Left cardiac atrium (tissue), 4 donors: ENCODE measurements at places on chromosomes 1 and 21. TPM values are rescaled to one million over a fixed set of nuclear protein-coding genes. Genes with fewer than 3 reads are reported as not detected.
A peak's percentile ranks its signal among the peaks of the same experiment; 100 is the strongest.

WASF2 gene
- total RNA-seq = 71.8 TPM

ELOA gene
- 30.2 TPM for total RNA-seq

FAF1 gene
- total RNA-seq = 71.2 TPM

TCHH gene
- total RNA-seq = 0.08 TPM

F5 gene
- 17.8 TPM for total RNA-seq

DDOST gene
- total RNA-seq = 143 TPM

CRYAA gene
- total RNA-seq = not detected

THEM5 gene
- not detected for total RNA-seq

LRP8 gene
- total RNA-seq = 4.1 TPM

SELENBP1 gene
- total RNA-seq = 30.6 TPM

OR10K2 gene
- total RNA-seq = not detected

CORT gene
- total RNA-seq = not detected

LEMD1 gene
- total RNA-seq = not detected

GRCh38 chr1:15802234-15802965 lies 5.0 kb downstream of the UQCRHL start:
- DNase-seq = no peak

DNA sequence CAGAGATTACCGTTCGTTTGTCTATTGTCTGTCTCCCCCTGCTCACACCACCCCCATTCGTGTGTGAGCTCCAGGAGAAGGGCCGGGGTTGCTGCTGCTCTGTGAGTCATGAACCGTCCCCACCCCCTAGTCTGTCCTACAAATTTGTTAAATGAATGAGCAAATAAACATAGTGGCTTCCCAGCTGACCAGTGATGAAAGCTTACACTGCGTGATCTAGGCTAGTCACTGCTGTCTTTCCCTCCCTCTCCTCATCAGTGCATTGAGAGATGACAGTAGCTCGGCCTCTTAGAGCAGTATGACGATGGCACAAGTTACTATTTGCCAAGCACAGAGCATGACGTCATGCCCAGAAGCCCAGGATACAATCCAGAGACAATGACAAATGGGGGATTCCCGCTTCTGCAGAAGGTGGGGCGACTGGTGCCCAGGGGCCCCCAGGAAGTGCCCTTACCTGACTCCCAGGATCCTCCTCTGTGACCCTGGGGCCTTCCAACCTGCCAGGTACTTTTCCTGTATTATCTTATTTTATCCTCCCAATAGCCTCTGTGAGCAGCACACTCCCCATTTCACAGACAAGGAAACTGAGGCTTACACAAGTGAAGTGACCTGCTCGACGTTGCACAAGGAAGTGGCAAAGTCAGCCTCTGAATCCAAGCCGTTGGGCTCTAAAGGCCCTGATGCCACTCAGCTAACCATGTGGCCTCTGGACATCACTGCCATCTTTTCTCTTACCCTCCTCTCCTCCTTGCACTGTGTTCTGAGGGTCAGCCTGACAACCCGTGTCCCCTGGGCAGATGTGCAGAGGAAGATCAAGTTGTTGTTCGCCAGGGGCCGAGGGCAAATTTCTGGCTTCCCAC lies 8.6 kb upstream of the EPHA2 start:
- no peak for DNase-seq

DNA sequence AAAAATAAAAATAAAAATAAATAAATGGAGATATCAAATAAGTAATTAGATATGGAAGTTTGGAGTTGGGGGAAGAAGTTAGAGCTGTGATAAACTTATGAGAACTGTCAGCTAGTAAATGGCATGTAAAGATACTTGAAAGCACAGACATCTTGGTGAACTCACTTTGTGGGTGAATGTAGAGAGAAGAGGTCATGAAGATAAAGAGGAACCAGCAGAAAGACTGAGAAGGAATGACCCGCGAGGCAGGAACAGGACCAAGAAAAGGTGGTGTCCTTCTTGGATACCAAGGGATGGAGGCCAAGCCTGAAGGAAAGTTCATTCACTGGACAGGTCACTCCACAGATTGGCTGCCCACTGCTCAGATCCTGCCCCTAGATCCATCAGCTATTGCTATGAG lies 4.7 kb upstream of the CAPZB start:
- DNase-seq = no peak

DNA sequence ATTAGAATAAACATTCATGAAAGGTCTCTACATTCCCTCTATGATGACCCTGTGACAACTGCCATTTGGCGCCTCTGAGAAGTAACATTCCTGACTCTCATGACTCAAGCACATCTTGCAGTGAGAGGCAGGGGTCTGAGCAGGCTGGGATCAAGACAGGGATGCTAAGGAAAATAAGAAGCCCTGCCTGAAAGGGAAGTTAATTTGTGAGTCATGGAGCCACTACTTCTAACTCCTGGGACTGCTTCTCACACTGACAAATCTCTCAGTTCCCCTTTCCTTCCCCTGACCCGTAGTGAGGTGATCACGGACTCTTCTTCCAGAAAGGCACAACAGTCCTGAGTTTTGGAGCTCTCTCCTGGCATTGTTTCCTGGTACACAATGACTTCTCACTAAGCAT lies 231.9 kb downstream of the TNR start:
- no peak for DNase-seq

- DNase-seq = no peak
These were observed 394.8 kb downstream of the PTPRC start for GRCh38 chr1:199033661-199034060.

DNA sequence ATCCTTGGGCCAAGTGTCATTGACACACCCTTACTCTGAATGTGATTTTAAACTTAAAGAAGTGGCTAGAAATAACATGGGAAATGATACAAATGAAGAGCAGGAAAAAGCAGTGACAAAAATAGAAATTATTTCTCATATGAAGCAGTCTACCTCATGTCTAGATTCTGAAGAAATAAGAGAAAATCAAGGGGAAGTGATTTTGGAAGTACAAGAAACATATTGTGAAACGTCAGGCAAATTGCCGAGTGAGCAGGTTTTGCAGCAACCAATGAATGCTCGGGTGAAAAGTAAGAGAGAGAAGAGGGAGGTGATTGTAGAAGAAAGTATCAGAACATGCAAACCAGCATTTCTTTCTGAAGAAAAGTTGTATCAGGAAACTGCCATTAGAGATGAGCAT lies 130.7 kb downstream of the MACF1 start:
- no peak for DNase-seq

DNA sequence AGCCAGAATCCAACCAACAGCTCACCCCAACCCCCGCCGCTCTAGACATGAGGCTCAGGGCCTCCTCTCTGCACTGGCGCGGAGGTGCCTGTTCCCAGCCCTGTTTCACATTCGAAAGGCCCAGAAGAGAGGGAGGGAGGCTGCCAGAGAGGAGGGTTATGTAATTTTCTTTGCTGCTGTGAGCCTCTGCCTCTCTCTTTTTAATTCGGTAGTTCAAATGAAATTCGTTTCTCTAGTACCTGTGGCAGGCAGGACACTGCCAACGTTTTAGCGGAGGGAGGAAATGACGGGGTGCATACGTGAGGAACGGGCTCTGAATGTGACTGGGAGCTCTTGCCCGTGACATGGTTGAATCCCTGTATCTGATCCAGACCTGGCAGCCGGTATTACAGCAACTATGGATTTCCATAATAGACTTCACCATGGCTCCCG lies 9.4 kb downstream of the PRDM16 start:
- no peak for DNase-seq

DNA sequence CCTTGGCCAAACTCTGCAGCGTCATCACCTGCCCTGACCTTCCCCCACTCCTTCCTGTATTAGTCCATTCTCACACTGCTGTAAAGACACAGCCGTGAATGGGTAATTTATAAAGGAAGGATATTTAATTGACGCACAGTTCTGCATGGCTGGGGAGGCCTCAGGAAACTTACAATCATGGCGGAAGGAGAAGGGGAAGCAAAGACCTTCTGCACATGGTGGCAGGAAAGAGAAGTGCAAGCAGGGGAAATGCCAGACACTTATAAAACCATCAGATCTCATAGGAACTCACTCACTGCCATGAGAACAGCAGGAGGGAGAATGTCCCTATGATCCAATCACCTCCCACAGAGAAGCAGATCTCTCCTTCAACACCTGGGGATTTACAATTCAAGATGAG lies 408.5 kb downstream of the PTPRU start:
- DNase-seq = no peak

- no peak for DNase-seq
These were observed 51.9 kb downstream of the IER5 start for GRCh38 chr1:181140398-181140797.

DNA sequence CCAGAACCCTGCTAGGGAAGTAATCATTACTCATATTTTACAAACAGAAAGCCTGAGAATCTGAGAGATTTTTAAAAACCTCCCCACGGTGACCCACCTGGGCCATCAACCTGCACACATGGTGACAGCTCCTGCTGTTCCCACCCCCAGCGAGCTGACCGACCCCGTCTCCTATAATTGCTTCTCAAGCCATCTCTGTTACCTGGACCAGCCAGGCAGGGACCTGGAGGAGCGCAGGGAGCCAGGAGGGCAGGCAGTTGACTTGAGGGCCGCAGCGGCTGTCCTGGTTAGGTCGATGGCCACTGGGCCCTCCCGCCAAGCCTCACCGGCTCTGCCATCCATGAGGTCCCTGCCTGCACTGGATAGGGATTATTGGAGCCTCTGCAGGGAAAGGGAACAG lies 7.7 kb downstream of the TFF2 start:
- DNase-seq = no peak

- DNase-seq = no peak
These were observed 44.4 kb downstream of the GFI1 start for GRCh38 chr1:92442351-92442750.

- no peak for DNase-seq
These were observed 16.6 kb upstream of the ZNF678 start for GRCh38 chr1:227546598-227547309.

GRCh38 chr1:59013276-59013927 lies 229.6 kb upstream of the JUN start:
- DNase-seq = peak; percentile 45

GRCh38 chr1:219215477-219215876 lies 41.8 kb downstream of the LYPLAL1 start:
- no peak for DNase-seq

GRCh38 chr1:45762291-45762690 lies 11.8 kb upstream of the IPP start:
- no peak for DNase-seq

GRCh38 chr1:2587860-2588571 lies 1.4 kb downstream of the PRXL2B start:
- DNase-seq = peak; percentile 28

DNA sequence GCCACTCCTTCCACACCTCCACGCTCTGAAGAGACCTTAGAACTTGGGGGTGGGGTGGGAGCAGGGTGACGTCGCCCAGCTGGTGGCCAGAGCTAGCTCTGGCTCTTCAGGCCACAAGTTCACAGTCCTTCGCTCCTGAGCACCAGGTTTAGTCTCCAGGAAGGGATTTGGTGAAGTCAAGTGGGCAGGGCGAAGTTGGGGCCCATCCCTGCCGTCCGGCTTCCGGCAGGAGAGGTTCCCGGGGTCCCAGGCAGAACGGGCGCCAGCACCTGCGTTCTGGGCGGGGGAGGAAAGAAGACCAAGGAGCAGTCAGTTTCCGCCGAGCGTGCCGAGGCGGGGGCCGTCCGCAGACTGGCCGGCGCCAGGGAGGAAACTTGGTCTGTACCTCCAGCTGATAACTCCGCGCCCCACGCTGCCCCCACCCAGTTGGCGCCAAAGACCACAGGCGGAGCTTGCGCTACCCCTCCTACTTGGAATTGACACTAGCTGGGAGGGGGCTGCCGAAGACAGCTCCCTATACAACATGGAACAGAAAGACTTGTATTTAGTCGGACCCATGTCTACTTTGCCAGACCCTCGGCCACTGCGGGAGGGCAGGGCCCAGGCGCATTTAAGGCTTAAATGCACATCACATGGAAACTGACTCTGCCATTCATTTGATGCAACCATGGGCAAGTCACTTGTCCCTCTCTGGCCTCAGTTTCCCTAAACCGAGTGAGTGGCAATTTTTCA lies 995 bp downstream of the ID3 start:
- peak; percentile 85 for DNase-seq

GRCh38 chr1:208446271-208446691 lies 202.1 kb upstream of the PLXNA2 start:
- DNase-seq = no peak

- no peak for DNase-seq
These were observed 824.6 kb upstream of the TMPRSS15 start for GRCh38 chr21:19228226-19228625.

DNA sequence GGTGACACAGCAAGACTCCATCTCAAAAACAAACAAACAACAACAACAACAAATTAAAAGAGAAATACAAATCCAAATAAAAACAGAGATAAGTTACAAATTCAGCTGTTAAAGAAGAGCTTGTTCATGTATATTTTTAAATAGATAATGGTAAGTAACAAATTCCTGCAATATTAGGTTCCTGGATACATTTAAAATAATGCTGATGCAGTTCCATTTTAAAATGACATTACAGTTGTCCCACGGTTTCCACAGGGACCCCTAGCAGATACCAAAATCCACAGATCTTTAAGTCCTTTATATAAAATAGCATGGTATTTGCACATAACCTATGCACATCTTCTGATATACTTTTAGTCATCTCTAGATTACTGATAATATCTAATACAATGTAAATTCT lies 61.5 kb downstream of the ABL2 start:
- no peak for DNase-seq

DNA sequence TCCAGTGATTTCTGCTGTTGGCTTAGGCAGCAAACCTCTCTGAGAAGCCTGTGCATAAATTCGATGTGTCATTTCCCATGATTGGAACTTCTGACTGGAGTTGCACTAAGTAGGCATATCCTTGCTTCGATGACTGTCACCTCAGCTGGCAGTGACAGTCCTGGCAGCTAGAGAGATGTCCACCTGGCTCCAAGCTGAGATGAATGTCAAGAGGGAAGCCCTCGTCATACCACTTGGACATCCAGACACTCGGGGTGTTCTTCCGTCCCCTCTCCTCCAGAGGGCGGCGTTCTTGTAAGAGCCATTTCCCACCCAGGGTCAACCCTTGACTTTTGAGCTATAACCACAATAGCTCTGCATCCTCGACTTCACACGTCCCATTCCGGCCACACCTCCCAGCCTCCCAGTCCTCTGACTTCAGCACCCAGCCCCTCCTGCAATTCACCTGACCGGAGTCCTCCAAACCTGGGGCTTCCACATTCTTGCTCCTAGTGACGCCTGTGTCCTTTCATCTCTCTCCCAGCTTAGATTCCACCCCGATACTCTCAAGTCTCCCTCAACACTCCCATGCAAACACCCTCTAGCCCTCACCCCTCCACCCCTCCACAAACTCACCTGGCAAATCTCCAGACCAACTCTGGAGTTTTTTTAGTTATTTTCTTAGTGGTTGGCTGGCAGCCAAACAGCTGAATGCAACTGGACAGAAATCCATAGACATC lies 17.3 kb downstream of the CA6 start:
- DNase-seq = peak; percentile 28

- DNase-seq = no peak
These were observed 31.7 kb downstream of the SKI start for GRCh38 chr1:2259668-2260402.
